ENCODE measurements at places on chromosomes 16 and 17.

GRCh38 chr17:72614871-72615626 is 477.4 kb downstream of the SLC39A11 start:
- no peak for DNase-seq

- no peak for DNase-seq
These were observed 36.7 kb downstream of the STAT5A start for GRCh38 chr17:42325026-42325425.

DNA sequence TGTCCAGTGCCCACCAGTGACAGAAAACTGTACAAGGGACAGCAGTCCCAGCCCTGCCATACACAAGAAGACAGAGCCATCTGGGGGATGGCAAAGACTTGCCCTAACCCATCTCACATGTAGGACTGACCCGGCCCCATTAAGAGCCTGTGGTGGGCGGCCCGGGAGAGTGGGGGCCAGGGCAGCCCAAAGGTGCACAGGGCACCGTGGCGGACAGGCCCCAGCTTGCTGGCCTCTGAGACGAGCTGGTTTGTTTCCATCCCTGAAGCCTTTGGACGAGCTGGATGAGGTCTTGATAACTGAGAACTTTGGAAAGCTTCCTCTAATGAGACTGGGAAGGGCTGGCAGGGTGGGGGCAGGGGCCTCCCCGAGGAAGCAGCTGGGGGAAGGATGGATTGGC is 11.0 kb upstream of the RCVRN start:
- DNase-seq = no peak

DNA sequence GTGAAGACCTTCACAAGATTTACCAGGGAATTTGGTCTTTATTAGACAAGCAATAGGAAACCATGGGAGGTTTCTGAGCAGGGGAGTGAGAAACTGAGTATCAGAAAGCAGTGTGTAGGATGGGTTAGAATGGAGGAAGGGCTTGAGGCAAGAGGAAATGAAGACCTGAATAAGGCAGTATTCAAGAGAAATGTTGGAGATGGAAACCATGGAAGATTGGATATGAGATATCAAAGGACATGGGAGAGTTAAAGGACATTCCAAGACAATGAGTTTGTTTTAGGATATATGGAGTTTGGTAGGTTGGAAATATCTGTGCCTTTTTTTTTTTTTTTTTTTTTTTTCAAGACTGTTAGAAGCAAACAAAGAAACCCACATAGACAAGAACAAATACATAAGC is 21.3 kb upstream of the FAM20A start:
- no peak for DNase-seq

GRCh38 chr17:62078009-62078408 is 12.9 kb upstream of the MED13 start:
- DNase-seq = no peak

- DNase-seq = no peak
These were observed 60.9 kb upstream of the ARL4D start for GRCh38 chr17:43337684-43338428.

GRCh38 chr17:30568117-30568430 is 90.9 kb downstream of the GOSR1 start:
- DNase-seq = no peak

GRCh38 chr17:31528291-31528874 is 136.9 kb downstream of the RAB11FIP4 start:
- DNase-seq = no peak

GRCh38 chr16:51430716-51431369 is 279.8 kb upstream of the SALL1 start:
- DNase-seq = no peak
